Fibroblast of skin of abdomen (primary cell): ENCODE measurements at places on chromosomes 6 and 20.

- DNase-seq: no peak
Observed at GRCh38 chr20:44188752-44189151, 1.8 kb upstream of the JPH2 start.

DNA sequence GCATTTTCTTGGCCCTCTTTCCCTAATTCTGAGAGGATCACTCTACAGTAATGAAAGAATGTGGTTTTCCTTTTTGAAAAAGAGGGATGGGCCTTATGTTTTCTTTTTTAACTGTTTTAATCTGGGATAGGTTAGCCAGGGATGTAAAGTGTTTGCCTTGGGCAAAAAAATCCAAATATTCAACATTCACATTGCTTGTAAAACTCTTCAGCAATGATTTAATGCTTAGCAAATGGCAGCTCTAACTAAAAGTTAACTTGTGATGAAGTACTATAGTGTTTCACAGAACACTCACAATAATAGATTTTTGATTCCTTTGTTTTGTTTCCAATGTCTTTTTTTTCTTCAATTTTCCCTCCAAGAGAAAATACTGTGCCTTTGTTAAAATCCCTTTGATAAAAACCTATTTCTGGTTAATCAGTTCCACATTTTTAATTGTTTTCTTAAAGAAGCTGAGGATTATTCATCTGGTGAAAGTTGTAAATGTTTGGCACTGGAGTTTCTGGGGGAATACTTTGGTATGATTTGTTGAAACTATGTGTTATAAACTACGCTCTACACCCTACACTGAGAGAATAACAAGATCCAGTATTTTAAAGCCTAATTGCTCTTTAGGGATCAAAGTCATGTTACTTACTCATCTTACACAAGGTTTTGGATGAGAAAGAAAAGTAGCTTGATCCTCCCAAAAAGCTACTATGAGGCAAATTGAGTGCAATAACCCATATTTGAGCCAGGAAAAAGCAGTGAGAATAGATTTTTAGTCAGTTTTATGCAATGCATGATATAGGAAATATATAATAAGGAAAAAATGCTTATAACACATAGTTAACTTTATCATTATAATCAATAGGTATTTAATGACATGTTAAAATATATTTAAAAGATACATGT lies 335.8 kb downstream of the EPHA7 start:
- no peak for DNase-seq

DNA sequence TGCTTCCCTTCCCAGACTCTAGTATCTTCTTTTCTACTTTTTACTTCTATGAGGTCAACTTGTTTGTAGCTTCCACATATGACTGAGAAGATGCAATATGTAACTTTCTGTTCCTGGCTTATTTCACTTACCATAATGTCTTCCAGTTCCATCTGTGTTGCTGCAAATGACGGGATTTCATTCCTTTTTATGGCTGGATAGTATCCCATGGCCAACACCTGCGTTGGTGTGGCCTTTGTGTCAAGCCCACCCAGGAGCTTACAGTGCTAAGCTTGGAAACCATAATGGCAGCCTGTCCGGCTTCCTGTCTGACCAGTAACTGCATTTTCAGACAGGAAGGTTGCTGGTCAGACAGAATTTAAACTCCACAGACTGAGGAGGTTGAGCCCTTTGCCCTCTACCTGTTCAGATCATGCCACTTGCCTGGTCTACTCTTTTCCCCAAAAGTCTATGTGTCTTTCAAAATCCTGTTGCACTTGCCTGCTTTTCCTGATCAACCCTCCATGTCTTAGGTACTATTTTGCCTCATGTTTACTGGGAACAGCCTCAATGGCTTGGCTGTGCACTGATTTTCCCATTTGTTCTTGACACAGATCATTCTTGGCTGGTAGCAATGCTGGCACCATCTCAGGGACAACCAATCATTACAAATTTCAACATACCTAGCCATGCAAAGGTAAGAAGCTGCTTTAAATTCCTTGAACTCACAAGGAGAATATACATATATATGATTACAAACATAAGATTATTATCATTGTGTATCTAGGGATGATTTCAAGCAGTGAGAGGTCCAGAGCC lies 114.3 kb upstream of the PLEKHG1 start:
- no peak for DNase-seq

DNA sequence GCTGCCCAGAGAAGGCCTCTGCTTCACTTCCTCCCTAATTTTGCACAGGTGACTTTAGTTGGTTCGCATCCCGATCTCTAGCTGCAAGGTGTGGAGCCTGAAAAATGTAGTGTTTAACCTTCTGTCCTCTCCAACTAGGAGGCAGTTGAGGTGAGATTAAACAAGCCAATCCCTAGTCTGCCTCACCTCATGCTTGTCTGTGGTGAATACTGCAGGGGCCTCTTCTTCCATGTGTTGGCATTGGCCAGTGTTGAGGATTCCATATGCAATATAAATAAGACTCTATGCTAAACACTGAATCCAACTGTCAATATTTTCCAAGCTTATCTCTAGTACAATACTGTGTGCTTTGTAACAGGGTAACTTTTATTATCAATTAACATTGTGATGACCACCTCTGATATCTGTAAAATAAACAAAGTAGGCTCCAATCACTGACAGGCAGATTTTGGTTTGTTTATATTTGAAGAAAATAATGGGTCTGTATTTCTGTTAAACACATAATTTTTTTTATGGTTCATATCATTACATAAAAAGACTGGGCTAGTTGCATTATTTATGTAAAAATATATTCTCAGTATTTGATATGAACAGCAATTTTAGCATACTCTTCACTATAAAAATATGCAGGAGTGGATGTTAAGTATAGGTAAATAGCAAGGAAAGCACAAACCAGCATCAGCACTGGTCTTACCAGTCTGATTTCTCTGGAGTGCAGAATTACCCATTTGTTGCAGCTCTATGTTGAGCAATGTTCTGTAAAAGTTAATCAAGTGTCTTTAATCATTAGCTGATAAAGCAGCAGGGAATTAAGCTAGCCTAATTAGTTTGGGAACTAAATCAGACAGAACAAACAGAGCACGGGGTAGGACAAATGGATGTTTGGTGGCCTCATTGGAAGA lies 74.0 kb downstream of the ANKRD6 start:
- DNase-seq: no peak

DNA sequence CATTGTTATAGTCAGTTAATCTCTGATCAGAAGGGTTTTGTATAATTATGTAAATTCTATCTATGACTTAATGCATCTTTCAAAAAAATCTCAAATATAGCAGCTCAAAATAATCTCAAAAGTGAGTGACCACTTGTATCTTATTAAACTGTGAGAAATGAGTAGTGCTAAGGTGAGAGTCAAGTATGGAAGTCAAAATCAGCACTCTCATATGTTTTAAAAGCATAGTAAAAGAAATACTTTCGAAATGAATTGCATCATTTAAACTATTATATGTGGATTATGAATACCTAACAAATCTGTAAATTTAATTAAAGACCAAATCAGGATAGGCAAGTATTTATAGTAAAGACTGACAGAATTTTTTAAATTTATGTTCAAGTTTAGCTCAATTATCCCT lies 645.6 kb downstream of the PHF3 start:
- DNase-seq: no peak

DNA sequence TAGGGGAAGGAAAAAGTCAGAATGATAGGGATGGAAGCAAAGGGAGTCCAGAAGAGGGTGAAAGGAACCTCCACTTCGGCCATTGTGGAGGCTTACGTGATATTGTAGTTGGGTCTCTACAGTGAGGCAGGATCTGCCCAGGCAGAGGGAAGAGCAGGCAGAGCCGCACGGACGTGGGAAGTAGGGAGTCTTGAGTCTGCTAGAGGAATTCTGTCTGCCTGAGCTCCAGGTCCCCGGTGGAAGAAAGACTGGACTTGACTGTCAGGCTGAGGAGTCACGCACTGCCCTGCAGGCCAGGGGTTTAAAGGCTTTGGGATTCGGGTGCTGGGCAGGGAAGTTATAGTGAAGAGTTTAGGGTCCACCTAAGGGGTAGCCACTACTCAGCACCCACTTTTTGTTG lies 16.4 kb downstream of the TGM6 start:
- no peak for DNase-seq

DNA sequence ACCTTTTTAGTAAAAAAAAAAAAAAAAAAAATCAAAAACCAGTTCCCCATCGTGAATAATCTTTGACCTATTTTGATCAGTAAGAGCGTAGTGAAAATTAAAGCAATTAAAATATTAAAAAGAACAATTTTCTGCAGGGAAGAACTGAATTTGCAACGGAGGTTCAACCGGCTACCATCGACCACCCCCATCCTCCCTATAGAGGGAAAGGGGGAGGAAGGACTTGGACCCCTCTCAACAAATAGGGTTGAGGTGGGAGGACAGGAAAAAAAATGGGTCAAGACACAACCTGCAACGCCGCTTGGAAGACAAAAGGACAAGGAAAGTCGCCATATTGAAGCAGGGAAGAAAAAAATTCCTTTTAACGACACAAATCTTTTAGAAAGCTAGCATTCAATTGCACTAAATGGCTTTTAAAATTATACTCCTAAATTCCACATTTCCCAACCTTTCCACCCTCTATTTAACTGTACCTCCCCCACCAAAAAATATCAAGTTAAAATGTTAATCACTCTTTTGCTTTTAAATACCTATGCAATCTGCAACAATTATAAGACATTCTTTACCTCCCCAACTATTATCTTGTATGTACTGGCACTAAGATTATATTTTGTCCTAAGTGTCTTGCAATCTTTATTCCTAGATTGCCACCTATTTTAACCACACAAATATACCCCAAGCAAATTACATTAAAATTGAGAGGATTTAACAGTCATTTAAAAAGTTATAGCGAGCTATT lies 1.7 kb downstream of the PPP1R10 start:
- DNase-seq: peak; percentile 96
